CD4-positive, alpha-beta T cell treated with Interleukin-6 at 100 ng/mL for 8 hours (primary cell): ENCODE measurements at places on chromosomes 16 and 17.

- DNase-seq = peak; percentile 82
Measured at GRCh38 chr16:89216315-89217137, 977 bp upstream of the ZNF778 start.

DNA sequence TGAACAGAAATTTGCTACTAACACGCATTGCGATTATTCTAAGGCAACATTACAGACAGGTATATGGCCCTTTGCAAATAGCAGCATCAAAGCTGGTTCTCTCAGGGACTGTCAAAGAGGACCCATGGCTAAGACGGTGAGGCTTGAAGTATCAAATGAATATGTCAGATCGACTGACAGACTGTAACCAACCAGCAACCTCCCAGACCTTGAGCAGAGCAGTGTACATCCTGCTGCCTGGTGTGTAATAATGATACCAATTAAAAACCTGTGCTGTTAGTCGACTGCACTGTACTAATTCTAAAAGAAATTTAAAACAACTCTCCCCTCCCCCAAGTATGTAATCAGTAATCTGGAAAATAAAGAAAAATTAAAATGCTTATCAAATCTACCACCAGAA, 35.9 kb upstream of the GHDC start:
- DNase-seq = no peak

DNA sequence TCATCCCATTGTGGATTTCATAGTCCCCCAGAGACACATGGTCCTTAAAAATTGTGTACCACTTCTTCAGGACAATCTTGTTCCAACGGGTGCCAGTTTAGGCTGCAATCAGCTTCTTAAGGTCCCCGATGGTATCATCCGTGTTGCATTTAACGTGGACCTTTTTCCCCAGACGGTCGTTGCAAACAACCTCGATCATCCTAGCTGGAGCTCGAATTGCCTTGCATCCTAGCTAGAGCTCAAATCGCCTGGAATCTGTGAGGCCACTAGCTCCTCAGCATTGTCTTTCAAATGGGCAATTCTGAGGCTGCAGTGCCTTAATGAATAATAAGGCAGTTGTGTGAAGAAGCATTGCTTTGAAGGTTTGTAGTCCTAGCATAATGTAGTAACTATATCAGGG, 37.7 kb upstream of the RHBDL3 start:
- no peak for DNase-seq

DNA sequence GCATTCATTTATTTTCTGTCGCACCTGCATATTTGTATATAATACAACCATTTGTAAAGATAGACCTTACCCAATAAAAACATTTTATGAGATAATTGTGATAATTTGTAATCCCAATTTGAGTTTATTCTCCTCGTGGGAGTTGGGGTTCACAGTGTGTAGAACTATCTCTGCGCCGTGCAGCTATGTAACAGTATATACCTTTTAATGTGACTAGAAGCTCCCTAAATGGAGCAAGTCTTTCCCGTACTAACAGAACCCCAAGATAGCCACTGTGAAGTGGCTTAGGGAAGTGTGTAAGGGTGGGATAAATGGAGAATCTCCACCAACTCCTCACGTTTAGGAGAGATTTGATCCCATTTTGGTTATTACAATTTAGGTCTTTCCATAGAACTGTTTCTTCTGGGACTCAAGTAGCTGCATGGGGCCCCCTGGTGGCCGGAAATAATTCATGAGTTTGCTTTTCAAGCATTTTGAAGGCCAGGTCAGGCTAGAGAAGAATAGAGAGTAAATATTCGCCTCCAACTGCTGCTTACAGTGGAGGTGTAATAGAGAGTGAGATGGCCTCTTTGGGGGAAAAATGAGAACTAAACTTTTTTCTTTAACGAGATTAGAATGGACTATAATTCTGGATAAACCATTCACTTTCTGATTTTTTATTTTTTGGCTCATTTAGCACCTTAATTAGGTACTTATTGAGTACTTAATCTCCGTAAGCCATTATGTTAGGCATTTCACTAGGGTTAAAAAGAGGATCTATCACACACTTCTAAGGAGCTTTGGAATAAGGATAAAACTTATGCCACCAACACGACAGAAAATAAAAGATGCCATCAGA, 4.5 kb downstream of the TMEM100 start:
- DNase-seq = peak; percentile 42

- DNase-seq = peak; percentile 41
Measured at GRCh38 chr17:58120195-58120822, 27.9 kb upstream of the OR4D1 start.

GRCh38 chr16:35733971-35734702, 2274.7 kb downstream of the TP53TG3F start:
- no peak for DNase-seq

- DNase-seq = no peak
Measured at GRCh38 chr16:4991754-4992153, 33.6 kb downstream of the SEC14L5 start.

GRCh38 chr17:27349540-27350021, 55.7 kb downstream of the WSB1 start:
- DNase-seq = no peak
